SW 1271 (cell line): ENCODE measurements at places on chromosomes 16 and 17.

- no peak for DNase-seq
Observed at GRCh38 chr16:72999541-73000019, 48.3 kb downstream of the ZFHX3 start.

- DNase-seq, result no peak
Observed at GRCh38 chr16:9138731-9139501, 47.5 kb downstream of the HAPSTR1 start.

DNA sequence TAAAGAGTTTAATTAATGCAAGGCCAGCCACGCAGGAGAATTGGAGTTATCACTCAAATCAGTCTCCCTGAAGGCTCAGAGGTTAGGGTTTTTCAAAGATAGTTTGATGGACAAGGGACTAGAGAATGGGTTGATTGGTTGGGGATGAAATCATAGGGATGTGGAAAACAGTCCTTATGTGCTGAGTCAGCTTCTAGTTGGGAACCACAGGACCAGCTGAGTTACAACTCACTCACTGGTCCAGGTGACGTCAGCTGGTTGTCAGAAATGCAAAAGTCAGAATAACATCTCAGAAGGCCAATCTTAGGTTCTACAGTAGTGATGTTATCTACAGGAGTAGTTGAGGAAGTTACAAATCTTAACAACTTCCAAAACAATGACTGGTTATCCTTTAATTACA, 47.6 kb downstream of the CPD start:
- DNase-seq, result no peak

DNA sequence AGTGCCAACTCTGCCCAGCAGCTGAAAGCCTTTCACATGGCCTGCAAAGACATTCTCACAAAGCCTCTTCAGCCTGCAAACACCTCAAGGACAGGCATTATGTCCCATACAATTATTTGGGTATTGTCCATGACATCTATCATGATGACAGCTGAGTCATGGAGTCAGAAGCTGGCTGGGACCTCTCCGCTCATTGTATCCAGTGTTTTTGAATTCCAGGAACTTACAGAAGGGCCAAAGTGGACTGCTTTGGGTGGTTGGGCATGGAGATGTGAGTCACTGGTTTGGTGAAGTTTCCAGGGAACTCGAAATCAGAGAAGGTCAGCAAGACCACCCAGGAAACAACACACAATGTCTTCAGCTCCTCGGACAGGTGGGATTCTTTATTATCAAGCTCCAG, 188.6 kb upstream of the CCL2 start:
- no peak for DNase-seq

GRCh38 chr16:58046054-58046881, 20.7 kb downstream of the MMP15 start:
- no peak for DNase-seq

GRCh38 chr16:2874912-2875362, 8.1 kb upstream of the FLYWCH2 start:
- DNase-seq, result peak; percentile 15

DNA sequence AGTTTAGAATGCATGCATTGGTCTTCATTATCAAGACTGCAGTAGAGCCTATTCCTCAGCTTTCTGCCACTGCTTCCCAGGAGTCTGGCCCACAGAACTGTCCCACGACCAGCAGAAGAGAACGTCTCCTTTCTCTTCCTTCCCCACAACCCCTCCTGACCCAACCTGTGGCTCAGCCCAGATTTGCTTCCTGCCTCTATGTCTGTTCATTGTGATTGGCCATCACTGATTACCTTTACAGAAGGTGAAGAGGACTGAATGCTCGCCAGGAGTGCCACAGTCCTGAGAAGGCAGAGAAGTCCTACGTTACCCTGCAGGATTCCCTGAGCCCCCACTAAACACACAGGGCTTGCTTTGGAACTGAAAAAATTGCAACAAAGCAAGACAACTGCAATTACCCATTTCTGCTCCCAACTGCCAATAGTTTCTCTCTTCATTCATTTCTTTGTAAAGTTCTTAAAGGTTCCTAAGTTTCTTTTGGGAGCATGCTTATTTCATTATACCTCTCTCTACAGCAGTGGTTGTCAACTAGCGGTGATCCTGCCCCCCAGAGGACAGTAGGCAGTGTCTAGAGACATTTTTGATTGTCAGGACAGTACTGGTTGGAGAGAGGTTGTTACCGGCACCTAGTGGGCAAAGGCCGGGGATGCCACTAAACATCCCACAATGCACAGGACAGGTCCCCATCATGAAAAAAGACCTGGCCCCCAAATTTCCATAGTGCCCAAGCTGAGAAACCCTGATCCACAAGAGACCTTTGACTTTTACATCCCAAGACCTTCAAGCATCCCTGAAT, 4.5 kb upstream of the NAT9 start:
- DNase-seq, result no peak

DNA sequence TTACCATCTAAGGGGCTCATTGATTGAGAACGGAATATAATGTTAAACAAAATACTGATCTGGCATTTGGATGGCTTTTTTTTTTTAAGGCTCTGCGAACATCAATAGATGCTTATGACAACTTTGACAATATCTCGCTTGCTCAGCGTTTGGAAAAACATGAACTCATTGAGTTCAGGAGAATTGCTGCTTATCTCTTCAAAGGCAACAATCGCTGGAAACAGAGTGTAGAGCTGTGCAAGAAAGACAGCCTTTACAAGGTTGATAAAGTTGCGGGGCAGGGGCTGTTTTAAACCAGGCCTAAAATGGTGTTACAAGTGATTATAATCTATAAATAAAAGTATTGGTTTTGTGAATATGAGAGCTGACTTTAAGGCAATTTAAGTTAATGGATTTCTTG, 22.3 kb downstream of the PTRH2 start:
- DNase-seq, result no peak

- no peak for DNase-seq
Observed at GRCh38 chr17:75822119-75822799, 21.9 kb downstream of the UNC13D start.

GRCh38 chr17:19647697-19648474, 665 bp upstream of the ALDH3A2 start:
- DNase-seq, result peak; percentile 93

DNA sequence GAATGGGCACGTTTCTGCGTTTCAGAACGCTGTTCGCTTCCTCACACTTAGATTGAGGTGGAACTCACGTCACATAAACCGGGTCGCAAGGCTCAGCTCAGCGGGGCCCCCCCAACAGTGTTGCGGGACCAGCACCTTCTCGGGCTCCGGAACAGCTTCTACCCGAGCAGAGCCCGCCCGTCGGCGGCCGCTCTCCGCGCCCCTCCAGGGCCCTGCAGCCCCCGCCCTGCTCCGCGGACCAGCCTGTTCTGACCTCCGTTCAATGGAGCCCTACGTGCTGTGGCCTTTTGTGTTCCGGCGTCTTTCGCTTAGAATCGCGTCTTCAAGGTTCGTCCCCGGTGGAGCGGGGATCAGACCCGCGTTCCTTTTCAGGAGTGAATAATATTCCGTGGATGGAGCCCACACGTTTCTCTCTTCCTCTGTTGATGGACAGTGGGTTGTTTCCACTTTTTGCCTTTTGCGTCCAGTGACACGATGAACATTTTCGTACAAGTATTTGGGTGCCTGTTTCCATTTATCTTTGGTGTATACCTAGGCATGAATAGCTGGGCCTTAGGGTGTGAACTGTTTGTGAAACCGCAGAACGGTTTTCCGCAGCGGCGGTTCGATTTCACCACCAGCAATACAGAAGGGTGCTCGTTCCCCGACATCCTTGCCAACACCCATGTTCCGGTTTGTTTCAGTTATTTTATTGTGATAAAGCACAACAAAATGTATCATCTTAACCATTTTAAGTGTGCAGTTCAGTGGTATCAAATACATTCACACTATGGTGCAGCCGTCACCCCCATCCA, 2.3 kb upstream of the SLC22A31 start:
- DNase-seq, result no peak

- no peak for DNase-seq
Observed at GRCh38 chr16:88768071-88768783, 16.8 kb downstream of the PIEZO1 start.

- no peak for DNase-seq
Observed at GRCh38 chr16:5793556-5793955, 696.0 kb upstream of the EEF2KMT start.

DNA sequence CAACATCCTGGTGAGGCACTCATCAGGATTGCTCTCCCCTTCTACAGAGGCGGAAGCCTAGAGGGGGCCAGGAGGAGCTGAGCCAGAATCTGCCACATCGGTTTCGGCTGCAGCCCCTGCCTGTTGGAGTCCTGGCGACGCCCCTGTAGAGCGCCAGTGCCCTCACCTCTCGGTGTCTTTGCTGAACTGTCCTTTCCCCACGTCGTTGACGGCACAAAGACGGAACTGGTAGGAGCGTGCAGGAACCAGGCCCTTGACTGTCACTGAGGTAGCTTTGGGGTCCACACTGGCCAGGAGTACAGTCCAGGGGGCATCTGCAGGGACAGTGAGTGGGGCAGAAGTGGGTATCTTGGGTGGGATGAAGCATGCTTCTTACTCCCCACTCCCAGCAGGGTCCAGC, 110.3 kb upstream of the CDC42EP4 start:
- no peak for DNase-seq

DNA sequence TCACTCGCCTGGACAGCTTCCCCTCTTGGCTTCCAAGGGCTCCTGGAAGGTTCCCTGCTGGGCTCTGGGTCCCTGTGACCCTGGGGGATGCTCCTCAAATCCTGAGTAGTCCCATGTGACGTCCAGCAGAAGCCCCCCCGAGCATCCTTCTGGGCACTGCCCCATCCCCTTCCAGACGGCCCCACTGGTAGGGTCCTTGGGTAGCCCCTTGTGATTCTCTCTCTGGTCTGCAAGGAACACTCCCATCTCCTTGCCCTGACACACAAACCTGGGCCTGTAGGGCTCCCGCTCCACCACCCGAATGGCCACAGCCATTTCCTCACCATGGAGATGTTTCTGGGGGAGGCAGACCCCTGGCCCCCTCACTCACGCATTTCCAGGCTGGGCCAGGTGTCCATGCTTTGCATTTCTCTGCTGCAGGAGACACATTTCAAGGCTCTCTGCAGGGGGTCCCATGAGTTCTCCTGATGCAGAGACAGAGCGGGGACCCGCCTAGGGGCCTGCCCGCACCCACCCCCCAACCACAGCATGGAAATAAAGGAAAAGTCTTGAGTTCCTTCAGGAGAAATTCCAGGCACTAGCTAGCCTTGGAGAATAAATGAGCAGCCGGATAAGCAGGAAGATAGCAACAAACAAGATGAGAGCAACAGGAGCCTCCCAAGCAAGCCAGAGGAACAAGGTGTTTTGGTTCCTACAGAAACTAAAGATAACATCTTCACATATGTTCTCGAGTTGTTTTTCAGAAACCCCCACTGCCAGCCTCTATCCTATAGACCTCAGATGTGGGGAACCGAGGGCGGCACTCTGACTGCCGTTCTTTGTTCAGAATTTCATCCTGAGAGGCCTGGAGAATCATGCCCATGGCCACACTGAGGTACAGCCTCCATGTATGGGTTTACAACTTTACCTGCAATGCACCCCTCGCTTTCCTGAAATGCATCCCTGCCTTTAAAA, 128.8 kb downstream of the MGAT5B start:
- DNase-seq, result no peak

GRCh38 chr17:32689348-32689747, 187.6 kb downstream of the MYO1D start:
- no peak for DNase-seq

DNA sequence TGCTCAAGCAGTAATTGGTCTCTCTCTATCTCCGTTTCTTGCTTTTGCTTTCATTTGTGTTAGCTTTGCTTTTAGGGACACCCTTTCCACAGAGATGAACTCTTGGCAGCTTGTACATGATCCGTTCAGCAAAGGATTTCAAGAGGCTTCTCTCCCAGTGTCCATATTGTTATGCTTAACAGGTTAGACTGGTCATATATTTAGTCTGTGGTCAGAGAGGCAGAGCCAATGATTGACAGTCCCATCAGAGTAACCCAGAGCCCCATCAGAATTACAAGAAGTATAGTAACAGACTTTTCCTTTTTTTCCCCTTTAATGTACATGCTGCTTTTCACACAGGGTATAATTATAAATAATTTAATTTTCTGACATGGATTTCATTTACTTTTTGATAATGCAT, 34.4 kb downstream of the GDPD1 start:
- DNase-seq, result no peak

GRCh38 chr17:80781807-80782277, 209.8 kb upstream of the CHMP6 start:
- DNase-seq, result no peak

GRCh38 chr17:57872536-57872935, 22.7 kb upstream of the MRPS23 start:
- DNase-seq, result no peak

- DNase-seq, result no peak
Observed at GRCh38 chr17:17834974-17835373, 1.8 kb downstream of the SREBF1 start.

GRCh38 chr17:789160-789840, 7.1 kb downstream of the MRM3 start:
- no peak for DNase-seq

GRCh38 chr16:15523092-15523541, 88.7 kb downstream of the BMERB1 start:
- no peak for DNase-seq

- no peak for DNase-seq
Observed at GRCh38 chr16:26599785-26600104, 467.0 kb upstream of the C16orf82 start.

GRCh38 chr17:5099271-5099670, 12.4 kb downstream of the ZNF232 start:
- no peak for DNase-seq

DNA sequence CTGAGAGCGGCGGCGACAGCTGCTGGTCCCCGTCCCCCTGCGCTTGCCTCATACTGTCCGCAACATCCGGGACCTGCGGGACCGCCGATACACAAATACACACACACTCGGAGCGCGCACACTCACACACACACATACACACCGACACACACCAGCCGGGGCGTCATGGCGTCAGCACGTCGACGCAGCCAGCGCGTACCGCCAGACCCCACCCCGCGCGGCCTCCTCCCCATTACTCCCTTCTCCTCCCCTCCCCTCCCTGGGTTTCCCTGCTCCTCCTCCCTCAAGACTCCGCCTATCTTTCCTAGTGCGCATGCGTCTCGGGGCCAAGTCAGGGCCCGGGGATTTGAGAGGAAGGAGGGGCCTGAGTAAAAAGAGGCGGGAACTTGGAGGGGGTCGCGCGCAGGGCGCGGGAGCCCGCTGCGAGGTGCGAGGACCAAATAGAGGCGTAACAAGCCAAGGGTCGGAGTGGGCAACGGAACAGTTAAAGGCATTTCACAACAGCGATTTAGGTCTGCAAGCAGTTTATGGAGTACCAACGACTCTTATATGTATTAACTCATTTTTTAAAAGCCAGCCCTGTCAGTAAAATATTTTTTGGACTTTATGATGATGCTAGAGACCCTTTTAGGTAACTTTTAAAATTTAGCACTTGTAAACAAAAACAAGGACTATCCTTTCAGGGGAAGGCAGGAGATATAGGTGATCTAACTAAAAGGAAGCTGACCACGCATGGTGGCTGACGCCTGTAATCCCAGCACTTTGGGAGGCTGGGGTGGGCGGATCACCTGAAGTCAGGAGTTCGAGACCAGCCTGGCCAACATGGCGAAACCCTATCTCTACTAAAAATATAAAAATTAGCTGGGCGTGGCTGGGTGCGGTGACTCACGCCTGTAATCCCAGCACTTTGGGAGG, at the start of gene SPOP:
TSS of gene SPOP (minus strand) at position 165 of the 915 bp plus-strand sequence. CDS start 55,287 bp downstream, outside the sequence.
- peak; percentile 96 for DNase-seq

GRCh38 chr17:333626-334396, 18.8 kb downstream of the RPH3AL start:
- DNase-seq, result no peak
